ENCODE measurements at places on chromosomes 11 and 22.

DNA sequence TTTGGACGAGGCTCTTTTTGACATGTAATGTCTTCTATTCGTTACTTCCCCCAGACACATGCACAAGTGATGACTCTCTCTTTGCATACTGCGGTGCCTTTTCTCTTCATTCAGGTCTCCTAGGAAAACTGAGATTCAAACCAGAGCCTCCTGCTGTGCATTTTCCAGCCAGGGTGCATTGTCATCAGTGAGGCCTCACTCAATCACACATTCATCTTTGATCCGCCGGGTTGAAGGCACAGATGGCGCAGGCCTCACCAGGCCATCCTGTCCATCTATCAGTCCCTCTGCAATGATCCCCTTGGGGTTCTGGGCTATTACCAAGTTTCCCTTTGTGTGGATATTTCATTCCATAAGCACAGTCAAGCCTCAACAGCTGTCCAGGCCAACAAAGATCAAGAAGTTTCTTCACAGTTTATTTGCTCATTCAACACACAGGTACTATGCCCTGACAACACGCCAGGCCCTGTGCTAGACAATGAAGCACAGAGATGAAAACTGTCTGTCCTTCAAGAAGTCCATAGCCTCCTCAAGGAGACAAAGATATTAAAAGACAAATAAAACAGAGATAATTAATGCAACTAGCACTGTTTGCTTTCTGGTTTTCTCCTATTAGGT lies 107.8 kb downstream of the LARGE1 start:
- DNase-seq = no peak

DNA sequence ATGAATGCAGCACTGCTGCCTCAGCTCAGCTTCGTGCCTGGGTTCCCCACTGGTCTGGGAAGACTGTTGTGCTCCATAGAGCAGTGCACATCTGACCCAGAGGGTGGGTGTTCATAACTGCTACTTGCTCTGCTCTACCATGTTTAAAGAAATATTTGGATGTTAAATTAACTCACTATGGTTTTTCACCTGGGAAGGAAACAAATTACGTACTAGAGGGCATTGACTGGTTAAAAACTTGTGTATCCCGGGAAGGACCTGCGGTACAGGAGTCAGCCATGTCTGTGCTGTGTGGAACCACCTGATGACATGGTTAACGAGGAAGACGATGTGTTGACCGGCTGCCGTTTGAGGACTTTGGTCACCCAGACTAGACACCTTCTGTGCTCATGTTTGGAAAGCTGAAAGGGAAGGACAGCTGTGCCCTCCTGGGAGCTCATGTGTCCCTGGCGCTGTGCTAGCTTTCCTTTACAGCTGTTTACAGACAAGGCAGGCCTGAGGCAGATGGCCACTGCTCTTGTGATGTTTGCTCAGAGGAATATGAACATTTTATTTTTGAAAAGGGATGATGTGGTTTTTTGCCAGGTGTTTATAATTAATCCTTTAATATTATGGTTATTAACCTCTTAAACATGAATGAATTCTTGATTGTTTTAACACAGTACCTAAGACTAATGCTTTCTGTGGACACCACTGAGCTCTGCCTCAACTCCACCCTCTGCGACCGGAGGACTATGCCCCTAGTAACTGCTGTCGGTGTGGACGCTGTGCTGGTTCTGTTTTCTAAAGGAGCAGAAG lies 14.3 kb upstream of the AIFM3 start:
- DNase-seq = no peak

- DNase-seq = peak; percentile 63
Measured at GRCh38 chr11:18731949-18732821, 6.2 kb upstream of the IGSF22 start.

DNA sequence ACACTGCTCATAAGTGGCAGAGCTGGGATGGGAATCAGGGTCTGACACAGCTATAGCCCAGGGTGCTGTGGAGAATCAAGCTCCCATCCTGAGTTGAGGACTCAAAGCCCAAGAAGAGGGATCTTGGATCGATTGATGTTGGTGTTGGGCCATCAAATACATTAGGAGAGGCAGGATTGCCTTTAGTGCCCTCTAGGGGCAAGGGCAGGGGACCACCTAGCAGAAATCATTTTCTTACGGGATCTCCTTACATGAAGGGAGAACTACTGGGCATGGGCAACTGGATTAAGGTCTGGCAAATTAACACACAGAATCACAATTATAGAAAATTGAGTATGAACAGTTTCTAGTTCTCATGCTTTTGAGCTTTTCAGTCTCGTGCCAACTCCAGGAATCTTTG lies 24.9 kb upstream of the EMSY start:
- DNase-seq = no peak

GRCh38 chr22:21642584-21643448 lies 714 bp downstream of the SDF2L1 start:
- peak; percentile 37 for DNase-seq

GRCh38 chr11:18132341-18132740 lies at the start of gene MRGPRX3:
TSS of gene MRGPRX3 (plus strand) at chr11:18132571. CDS start at chr11:18137203, 4,632 bp downstream.
- no peak for DNase-seq

DNA sequence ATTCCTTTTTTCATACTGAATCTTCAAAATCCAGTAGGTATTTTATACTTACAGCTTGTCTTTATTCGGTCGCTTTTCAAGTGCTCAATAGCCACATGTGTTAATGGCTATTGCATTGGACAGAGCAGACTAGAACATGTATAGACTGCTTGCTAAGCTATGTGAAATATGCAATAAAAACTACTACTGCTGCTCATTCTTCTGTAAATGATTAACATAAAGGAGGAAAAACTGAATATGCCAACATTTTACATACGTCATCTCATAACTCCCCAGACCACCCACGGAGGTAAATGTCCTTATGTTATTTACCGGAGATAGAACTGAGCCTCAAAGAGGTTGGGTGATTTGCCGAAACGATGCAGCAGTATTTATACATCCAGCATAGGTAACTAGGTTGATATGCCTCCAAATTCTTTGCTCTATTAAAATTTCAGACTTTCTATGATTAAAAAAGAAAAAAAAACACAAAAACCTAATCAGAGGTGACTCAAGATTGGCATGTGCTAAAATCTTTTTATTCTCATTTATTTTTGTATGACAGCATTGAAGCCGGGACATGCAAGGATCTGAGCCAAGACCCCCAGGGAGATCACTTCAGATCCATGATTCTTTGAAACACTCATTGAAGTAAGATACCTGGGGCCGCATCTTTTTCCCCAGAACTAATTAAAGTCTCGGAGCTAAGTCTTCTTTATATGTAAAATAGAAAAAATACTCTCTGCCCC lies 78.5 kb upstream of the OR5AK2 start:
- DNase-seq = no peak

GRCh38 chr11:78187366-78188285 lies 800 bp downstream of the KCTD21 start:
- DNase-seq = peak; percentile 67

GRCh38 chr11:2699531-2700414 lies at the start of gene KCNQ1OT1:
TSS of gene KCNQ1OT1 (minus strand) at chr11:2699994.
- peak; percentile 79 for DNase-seq

DNA sequence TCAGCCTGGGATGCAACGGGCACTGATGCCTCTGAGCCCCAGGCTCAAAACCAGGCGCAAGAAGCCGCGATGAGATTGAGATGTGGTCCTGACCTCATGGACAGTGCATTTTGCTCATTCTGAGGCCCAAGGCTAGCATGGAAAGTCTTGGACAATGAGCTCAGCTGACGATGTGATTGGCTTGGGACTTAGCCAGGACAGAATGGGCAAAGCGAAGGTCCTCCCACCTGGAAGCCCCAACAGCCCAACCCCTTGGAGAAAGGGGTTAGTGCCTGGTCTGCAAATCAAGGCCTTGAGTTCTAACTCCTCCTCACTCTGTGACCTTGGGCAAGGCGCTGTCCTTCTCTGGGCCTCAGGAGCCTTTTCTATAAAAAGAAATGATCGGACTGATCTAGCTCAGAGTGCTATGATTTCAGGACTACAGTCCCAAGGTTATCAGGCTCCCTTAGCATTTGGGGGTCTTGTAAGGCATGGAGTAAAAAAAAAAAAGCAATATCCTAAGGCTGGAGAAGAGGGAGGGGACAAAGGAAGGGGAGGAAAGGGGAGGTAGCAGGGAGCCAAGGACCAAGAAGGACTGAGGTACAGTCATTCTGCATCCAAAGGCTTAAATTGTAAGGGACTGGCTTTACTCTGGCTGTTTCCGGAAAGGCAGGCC lies 2.7 kb downstream of the SLC43A3 start:
- DNase-seq = no peak

DNA sequence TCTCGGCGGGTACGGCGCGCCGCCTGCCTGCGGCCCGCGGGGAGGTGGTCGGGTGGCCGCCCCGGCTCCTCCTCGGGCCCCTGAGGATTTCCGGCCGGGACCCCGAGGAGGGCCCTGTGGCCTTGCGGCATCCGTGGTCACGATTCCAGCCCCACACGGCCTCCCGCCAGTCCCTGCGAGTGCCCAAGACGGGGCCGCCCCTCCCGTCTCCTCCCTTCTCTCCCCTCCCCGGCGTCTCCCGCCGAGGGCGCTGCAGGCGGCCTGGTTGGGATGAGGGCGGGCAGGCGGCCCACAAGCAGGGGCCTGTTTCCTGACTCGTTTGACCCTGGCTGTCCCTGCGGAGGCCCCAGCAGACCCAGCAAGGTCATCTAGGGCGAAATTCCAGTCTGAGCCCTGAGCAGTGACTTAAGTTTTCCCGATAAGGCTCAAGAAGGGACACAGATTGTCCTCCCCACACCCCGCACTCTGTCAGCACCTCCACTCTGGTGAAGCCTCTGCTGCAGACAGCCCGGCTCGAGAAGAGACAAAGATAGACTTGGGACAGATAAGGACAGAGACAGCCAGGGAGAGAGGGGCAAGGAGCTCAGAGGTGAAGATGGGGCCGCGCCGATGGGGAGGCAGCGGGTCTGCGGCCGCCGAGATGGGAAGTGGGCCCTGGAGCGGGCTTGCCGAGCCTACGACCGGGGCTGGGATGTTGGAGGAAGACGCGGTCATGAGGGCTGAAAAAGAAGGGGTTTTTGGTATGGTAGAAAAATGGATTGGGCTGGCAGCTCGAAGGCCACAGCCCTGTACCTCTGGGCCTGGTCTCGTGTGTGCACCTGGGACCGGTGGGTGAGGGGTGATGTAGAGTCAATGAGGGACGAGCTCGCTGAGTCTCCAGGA lies 95.0 kb downstream of the SWAP70 start:
- DNase-seq = peak; percentile 16

- DNase-seq = peak; percentile 47
Measured at GRCh38 chr11:60987577-60988277, 16.2 kb downstream of the CD6 start.

GRCh38 chr11:36030731-36031281 lies 86.9 kb downstream of the LDLRAD3 start:
- DNase-seq = no peak

- DNase-seq = no peak
Measured at GRCh38 chr11:62782753-62783152, 4.4 kb upstream of the TMEM179B start.

- no peak for DNase-seq
Measured at GRCh38 chr22:20176421-20177085, 25.7 kb upstream of the CCDC188 start.

DNA sequence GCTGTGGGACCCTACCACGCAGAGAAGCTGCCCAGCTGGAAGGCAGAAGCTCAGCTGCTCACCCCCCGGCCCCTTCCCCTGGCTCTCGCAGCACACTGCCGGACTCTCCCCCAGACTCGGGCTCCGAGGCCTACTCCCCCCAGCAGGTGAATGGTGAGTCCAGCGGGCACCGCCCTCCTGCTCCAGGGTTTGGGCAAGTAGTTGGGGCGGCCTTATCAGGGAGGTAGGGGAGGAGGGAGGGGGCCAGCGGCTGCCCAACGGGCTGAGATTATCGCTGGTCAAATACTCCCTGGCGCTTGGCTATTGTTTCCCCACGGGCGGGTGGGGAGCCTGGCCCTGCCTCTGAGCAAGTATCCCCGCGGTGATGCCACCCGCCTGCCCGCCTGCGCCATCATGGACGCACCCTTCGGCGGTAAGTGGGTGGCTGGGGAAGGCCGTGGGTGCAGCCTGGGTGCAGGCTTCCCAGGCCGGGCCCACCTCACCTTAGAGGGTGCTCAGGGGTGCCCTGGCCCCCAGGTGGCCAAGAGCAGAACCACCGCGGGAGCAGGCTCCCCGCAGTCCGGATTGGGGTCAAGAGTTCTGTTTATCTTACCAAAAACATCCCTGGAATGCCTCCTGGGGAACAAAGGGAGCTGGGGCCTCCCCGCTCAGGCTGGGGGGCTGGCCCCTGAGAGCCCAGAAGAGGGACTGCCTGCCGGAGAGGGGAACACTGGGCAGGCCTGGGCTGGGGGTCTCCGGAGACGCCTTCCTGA lies 16.9 kb downstream of the MYRF start:
- DNase-seq = no peak

DNA sequence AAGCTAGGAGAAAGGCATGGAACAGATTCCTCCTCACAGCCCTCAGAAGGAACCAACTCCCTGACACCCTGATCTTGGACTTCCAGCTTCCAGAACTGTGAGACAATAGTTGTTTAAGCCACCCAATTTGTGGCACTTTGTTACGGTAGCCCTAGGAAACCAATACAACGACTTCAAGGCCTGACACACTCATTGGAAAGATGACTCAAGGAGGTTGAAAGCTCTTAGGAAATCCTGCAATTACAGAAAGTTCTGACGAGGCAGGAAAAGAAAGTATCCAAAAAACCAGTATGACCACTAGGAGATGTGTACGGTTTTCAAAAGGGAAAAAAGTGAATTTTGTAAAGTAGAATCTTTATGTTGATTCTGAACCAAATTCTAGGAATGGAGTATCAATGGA lies 161.4 kb downstream of the SWAP70 start:
- no peak for DNase-seq

DNA sequence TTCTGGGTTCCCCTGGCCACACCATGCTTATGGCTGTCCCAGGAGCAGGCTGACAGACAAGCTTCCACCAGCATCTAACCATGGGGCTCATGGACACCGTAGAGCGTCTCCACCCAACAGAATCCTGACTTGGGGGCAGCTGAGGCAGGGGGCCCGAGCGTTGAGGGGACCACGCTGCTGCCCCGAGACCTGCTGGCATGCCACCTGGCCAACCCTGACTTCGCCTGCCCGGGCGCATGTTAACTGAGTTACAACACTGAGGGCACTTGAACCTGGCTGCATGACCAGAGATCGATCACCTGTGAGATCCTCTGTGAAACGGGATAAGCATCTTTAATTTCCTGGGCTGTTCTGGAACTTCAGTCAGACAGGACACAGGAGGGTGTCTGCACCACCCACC lies 13.7 kb downstream of the PPM1F start:
- DNase-seq = no peak

- no peak for DNase-seq
Measured at GRCh38 chr11:45794169-45794568, 10.8 kb upstream of the SLC35C1 start.

- DNase-seq = no peak
Measured at GRCh38 chr11:76786016-76786415, 2.9 kb downstream of the TSKU start.

- DNase-seq = no peak
Measured at GRCh38 chr22:27349456-27349855, 452.1 kb downstream of the MN1 start.

GRCh38 chr11:95888852-95889251 lies 35.1 kb downstream of the MTMR2 start:
- DNase-seq = no peak

GRCh38 chr22:26564181-26564580 lies 25.8 kb downstream of the TPST2 start:
- DNase-seq = no peak

All from effector CD4-positive, alpha-beta T cell (primary cell).